ENCODE measurements at places on chromosomes 1 and 21.

- DNase-seq = no peak
Measured at GRCh38 chr1:67717876-67718275, 32.9 kb downstream of the GADD45A start.

GRCh38 chr1:85116856-85117255 is 68.6 kb upstream of the MCOLN3 start:
- no peak for DNase-seq

- DNase-seq = no peak
Measured at GRCh38 chr1:227779685-227780084, 35.8 kb upstream of the PRSS38 start.

GRCh38 chr1:100415498-100415778 is 63.1 kb downstream of the CDC14A start:
- no peak for DNase-seq

Data from stimulated activated CD8-positive, alpha-beta memory T cell treated with anti-CD3 and anti-CD28 coated beads, Interleukin-15, amount 100 ng/mL, for 24 hours (primary cell).